Activated CD4-positive, alpha-beta T cell treated with anti-CD3 and anti-CD28 coated beads, Interleukin-2, amount 50 U/mL, for 16 hours (primary cell): ENCODE measurements at places on chromosomes 16 and 17.

DNA sequence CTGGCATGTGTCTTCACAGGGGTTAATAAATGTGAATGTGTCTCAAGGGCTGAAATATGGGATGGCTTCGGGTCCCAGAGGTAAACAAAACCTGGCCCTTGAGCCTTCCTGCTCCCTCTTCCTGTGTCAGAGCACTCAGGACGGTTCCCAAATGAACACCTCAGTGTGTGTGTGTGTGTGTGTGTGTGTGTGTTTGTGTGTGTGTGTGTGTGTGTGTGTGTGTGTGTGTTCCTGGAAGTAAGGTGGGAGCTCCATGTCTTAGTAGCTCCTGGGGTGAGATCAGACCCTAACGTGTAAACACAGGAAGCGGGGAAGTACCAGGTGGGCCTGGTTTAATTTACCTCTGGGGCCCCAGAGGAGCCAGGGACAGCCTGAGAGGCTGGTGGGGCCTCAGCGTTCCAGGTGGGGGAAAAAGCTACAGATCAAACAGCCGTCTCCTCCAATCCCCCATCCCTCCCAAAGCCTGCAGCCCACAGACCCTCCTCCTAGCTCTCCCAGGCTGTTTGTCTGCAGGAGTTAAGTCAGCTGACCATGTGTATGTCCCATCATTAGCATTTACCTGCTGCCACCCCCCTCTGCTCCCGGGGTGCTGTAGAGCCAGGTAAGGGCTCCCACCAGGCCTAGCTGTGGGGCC, 6.1 kb downstream of the KIF19 start:
- DNase-seq: no peak

DNA sequence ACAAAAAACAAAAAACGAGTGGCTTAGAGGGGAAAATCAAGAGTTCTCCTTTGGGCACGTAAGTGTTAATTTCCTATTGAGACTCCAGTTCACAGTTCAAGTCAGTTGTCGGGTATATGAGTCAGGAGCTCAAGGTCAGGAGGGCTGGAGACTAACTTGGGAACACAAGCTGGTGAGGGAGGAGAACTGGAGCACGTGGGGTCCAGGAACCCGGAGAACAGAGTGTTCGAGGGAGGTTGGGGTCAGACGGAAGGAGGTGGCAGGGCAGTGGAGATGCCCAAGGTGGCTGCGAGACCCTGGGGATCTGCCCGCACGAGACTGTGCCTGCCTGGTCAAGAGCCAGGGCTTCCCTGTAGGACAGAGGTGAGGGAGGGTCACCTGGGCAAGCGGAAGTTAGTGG, 12.0 kb downstream of the ALDH3A1 start:
- DNase-seq: no peak

GRCh38 chr17:75269844-75270217, 1.2 kb downstream of the MIF4GD start:
- no peak for DNase-seq

DNA sequence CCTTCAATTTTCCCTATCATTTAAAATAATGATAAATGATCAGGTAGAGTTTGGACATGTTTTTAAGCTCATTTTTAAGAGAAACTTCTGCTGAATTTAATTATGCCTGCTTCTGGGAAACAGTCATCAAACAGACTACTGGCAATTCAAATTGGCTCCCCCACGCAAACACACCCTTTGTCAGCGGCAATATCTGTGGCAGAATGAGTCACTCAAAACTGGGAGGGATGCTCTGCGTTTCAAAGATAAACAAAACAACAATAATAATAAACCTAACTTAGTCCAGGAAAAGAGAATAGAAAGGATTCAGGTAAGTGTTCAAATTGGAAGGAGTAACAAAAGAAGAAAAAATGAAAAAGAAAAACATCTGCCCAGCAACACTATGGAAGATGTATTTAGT, 108.1 kb upstream of the ERCC4 start:
- no peak for DNase-seq

GRCh38 chr16:1341495-1342420, 8.3 kb downstream of the BAIAP3 start:
- no peak for DNase-seq

GRCh38 chr17:74491626-74492025, 25.2 kb downstream of the CD300A start:
- DNase-seq: no peak

DNA sequence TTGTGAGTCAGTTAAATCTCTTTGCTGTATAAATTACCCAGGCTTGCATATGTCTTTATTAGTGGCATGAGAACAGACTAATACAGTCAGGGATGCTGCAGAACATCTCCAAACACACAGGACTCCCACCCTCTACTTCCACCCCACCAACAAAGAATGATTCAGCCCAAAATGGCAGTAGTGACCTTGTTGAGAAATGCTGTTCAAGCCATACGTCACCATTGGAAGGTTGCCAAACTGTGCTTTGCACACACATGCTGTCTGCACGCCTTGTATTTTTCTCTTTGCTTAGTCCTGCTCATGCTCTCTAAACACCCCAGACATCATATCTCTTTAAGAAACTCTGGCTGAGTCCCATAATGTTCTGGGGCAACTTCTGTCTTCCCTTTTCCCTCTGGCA, 589.6 kb downstream of the WWOX start:
- no peak for DNase-seq

- DNase-seq: no peak
Measured at GRCh38 chr17:8176998-8177731, 985 bp upstream of the TMEM107 start.

DNA sequence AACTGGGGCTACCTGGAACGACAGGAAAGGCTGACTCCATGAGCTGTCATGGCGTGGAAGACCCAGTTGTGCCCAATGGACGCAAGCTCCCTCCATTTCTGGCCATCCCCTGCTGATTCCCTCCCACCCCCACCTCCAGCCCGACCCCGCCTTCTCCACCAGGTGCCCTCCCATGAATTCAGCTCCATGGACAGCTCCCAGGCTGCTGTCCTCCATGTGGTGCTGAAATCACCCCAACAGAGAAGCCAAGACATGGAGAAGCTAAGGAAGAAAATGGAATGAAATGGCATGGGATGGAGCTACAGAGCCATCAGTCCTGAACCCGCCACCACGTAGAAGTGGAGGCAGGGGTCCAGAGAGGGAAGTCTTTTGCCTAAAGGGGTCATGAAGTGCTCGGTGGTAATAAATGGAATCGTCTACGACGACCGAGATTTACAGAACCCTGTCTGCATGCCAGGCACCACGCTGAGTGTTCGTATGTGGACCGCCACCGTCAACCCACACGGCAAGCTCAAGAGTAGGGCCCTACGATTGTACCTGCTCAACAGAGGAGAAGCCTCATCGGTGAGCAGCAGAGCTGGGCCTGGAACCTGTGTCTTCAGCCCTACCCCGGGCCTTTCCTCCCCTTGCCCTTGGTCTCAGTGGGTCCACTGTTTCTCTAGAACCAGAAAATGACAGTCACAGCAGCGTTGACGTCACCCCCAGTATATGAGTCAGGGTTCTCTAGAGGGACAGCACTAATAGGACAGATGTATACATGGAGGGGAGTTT, 9.3 kb upstream of the ZC3H18 start:
- DNase-seq: no peak

DNA sequence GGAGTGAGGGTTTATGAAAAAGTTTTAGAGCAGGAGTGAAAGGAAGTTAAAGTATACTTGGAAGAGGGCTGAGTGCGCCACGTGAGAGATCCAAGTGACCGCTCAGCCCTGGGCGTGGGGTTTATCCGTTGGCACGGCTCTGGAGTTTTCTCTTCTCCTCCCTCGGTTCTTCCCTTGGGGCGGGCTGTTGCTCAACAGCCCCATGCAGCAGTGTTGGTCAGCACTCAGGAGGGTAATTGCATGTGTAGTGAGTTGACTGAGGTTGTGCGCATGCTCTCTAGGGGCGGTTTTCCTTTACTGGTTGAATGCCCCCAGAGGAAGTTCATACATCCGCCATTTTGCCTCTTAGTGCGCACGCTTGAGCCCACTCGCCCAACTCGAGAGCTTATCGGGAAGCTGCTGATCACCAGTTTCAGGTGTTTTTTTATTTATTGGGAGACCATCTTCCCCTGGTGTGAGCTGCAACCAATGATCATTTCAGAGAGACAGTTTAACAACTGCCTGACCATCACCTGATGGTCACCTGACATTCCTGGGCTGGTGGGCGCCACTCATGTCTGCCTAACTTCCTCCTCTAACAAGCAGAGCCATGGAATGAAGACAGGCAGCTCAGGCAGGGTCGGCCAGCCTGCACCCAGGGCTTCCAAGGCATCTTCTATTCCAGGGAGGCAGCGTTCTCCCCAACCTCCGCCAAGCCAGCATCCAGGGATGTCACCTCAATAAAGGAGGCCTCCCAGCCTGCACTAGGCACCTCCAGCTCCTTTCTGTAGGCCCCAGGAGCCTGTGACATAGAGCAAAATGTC, 41.3 kb upstream of the DNAH17 start:
- no peak for DNase-seq

DNA sequence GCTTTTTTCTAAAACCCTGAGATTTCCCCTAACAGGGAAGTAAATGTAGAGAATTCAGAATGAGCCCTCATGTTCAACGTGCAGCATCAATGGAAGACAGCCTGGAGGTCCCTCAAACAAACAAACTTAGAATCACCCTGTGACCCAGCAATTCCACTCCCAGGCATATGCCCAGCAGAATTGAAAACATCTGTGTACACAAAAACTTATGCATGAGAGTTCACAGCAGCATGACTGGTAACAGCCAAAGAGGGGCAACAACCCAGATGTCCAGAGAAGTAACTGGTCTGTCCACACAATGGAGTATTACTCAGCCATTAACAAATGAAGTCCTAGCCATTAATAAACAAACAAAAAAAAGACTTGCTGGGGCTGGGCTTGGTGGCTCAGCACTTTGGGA, 252.7 kb downstream of the PARN start:
- DNase-seq: no peak

- DNase-seq: no peak
Measured at GRCh38 chr17:8468980-8469379, 33.3 kb downstream of the NDEL1 start.
